ENCODE measurements at places on chromosomes 7 and 10.

GRCh38 chr10:22133749-22134624 is 83.8 kb downstream of the EBLN1 start:
- DNase-seq, result no peak

DNA sequence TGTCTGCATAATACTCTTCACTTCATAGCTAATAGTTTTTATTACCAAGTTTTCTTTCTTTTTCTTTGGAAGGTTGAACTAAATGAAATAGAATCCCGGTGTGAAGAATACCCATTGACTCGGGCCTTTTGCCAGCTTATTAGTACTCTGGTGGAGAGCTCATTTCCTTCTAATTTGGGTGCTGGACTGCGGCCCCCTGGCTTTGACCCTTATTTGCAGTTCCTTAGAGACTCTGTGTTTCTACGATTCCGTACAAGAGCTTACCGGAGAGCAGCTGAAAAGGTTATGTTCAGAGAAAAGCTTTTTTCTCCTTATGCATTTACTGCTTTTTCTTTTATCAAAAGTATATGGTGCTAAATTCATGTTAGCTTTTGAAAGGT is 40.2 kb downstream of the NUP205 start:
- no peak for DNase-seq

GRCh38 chr7:111855161-111855841 is 293.0 kb upstream of the IMMP2L start:
- DNase-seq, result no peak

DNA sequence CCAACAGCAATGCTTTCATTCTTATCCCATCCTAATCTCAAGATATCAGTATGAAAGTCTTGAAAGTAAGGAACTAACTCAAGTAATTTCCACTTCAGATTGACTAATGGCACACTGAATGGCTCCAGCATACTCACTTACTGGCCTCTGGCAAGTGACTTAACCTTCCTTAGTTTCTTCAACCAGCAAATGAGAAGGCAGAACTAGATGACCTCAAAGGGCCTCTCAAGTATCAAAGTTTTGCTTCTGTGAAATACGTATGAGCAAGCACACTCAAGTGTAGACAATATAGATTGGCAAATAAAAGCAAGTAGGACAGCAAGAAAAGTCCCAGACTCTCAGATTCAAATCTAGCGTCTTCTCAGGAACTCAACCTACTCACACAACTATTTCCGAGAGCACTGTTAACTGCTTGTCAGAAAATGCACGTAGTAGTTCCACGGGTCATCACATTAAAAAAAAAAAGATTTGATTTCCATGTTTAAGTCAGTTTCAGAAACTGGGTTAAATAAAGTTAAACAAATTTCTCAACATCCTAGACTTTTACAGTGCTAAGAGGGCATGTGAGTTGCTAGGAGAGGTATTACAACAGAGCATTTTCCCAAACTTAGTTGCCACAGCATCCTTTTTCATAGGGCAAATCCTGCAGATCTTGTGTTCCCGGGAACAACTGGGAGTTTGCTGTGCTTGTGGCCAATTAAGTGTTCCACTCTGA is 276.9 kb upstream of the KLF14 start:
- DNase-seq, result no peak

GRCh38 chr10:62972103-62972502 is 155.9 kb upstream of the EGR2 start:
- DNase-seq, result no peak

- no peak for DNase-seq
Measured at GRCh38 chr10:43117031-43117776, 21.0 kb upstream of the CSGALNACT2 start.

GRCh38 chr7:64685741-64686140 is 19.8 kb downstream of the ZNF107 start:
- no peak for DNase-seq

DNA sequence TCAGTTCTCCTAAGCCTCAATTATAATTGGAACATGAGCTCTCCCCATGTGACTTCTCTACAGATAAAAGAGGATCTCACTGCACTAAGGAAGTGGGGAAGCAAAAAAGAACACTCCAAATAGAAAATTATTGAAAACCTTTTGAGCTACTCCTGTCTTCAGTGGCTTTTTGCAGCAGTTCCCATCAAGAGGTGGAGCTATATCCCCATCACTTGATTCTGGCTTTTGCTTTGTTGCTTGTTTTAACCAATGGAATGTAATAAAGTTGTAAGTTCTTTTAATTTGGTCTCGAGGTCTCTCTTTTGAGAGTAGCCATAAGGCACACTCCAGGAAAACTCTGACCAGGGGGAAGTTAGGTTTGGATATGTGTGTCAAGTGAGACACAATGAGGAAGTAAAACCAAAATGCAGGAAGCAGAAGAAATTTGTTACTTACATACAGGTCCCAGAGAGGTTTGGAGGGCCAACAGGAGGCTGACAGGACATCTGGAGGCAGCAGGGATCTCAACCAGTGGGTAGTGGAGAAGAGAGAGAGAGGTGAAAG is 569.4 kb downstream of the HTR7 start:
- no peak for DNase-seq

DNA sequence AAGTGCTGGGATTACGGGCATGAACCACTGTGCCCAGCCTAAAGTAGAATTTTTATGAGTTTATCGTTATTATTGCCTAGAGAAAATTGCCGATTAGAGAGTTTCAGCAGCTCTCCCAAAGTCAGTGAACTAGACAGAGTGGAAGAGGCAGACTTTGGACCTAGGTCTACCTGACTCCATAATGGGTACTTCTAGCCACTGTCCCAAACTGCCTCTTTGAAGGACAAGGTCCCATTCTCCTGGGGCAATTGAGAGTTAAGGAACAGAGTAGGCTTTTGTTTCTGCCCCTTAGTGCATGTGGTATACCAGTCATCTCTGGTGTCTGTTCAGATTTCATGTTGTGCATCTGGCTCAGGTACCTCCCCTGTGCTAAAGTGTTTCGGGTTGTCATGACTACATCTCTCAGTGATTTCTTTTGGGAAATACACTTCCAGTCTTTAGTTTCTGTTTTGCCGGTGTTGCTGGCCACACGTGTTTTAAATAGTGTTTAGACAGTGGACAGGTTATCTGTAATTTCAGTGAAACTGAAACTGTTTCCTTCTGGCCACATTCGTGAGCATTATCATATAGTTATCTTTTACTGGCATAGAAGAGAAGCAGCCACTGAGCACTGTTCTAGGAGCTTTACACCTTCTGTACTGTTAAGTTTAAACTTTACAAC is 4.7 kb downstream of the TMEM236 start:
- no peak for DNase-seq

DNA sequence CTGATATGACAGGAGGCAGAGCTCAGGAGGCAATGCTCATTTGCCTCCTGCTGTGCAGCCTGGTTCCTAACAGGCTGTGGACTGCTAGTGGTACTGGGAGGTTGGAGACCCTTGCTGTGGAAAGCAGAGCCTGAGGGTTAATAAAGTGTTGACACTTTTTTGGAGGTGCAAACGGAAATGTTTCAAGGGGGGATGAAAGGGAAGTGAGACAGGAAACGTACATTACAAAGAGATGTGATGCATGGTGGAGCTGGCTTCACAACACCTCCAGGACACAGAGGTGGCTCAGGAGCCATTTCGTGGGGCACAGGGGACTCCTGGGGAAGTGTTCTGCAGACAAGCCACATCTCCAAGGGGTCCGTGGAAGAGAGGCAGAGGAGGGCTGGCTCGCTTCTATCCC is 137.6 kb upstream of the SVIL start:
- DNase-seq, result no peak

- DNase-seq, result no peak
Measured at GRCh38 chr7:32658034-32658433, 162.7 kb downstream of the AVL9 start.

DNA sequence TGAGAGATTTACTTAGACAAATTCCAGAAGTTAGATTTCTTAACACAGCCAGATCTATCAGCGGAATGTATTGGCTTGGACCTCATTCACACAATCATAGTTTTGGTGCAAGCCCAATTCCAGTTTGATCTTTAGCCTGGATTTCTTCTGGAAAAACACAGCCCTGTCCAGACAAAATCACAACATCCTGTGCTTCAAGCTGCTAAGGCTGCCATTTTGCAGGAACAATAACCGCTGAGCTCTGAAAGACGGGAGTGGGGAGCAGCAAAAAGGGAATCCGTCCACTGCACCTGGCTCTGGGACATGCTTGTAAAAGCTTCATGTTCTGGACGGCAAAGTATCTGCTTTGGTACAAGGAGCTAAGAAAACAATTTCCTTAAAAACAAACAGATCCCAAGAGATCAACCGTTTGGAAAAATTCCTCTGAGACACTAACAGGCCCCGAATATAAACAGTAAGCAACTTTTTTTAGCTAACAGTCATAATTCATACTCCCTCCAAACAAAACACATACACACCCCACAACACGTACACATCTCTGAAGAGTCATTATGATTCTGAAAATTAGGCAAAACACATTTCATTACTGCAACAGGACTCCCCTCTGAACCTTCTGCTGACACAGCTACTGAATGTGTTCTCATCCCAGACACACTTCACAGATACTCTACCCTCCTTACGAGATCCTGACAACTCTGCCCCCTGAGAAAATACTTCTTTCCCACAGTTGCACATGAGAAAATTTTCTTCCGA is 32.4 kb downstream of the ITIH5 start:
- no peak for DNase-seq

DNA sequence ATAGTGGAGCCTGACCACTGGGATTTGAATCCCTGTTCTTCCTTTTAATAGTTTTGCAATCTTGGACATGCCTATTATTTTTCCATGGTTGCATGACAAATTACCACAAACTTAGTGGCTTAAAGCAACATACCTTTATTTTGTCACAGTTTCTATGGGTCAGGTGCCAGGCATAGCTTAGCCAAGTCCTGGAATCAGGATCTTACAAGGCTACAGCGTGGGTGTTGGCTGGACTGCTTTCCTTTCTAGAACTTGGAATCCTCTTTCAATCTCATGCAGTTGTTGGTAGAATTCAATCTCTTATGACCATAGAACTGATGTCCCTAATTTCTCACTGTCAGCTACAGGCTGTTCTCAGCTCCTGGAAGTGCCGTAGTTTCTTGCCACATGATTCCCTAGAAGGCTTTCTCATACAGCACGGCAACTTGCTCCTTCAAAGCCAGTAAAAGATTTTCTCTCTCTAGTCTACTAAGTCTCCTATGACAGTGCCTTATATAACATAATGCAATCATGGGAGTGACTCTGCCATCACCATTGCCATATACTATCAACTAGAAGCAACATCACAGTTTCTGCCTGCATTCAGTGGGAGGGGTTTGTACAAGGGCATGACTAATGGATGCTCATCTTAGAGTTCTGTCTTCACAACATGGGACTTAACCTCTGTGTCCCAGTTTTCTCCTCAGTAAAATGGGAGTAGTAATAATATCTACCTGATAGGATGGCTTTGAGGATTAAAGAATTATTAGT is 243.4 kb upstream of the FZD1 start:
- DNase-seq, result no peak

DNA sequence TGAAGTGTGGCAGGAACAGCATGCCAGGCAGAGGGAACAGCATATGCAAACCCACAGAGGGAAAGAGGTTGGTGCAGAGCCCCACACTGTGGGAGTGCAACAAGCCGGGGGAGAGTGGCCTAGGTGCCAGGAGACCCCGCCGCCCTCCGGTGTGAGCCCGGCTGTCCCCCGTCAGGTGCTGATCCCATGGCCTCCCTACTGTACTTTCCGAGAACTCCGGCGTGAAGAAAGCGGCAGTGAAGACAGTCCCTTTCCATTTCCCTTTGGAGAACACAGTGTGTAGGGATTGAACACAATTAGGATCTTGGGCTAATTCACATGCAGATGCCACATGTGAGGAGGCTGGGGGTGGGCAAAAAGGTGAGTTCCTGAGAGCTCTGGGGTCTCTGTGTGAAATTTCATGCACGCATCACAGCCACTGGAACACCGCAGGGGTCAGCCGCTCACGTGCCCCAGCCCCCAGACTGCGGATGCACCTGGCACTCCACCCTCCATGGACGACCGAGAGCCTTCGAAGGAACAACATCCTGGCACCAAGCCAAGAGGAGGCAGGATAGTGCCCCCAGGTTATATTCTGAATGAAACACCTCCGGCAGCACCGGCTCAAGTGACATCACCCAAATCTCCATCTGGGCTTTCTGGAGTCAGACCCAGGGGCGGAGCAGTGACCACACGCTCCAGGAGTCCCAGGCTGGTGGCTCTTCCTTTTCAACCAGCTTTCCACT is 82.1 kb upstream of the PPP2R2D start:
- DNase-seq, result no peak

DNA sequence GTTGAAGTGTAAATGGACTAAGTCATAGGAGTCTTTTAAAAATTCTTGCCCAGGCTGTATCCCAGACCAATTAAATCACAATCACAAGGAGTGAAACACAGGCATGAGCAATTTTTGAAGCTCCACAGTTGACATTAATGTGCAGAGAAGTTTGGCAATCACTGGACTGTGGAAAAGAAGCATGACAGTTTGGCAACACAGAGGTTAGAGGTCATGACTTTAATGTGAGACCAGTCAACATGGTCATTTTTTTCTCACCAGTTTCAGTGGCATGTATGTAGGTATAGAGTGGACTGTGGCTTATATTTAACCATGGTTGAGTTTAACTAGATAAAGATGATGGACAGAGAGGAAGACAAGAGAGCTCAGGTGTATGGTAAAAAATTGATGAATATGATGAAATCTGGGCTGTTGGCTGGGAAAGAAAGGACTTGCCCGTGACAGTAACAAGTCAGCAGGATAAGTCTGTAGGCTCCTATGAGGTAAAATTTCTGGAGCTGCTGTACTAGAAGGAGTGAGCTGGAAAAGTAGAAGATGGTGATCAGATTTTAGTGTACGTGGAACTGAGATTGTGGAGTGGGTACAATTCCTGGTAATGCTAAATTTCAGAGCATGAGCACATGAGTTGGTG is 432.2 kb upstream of the GHITM start:
- no peak for DNase-seq

DNA sequence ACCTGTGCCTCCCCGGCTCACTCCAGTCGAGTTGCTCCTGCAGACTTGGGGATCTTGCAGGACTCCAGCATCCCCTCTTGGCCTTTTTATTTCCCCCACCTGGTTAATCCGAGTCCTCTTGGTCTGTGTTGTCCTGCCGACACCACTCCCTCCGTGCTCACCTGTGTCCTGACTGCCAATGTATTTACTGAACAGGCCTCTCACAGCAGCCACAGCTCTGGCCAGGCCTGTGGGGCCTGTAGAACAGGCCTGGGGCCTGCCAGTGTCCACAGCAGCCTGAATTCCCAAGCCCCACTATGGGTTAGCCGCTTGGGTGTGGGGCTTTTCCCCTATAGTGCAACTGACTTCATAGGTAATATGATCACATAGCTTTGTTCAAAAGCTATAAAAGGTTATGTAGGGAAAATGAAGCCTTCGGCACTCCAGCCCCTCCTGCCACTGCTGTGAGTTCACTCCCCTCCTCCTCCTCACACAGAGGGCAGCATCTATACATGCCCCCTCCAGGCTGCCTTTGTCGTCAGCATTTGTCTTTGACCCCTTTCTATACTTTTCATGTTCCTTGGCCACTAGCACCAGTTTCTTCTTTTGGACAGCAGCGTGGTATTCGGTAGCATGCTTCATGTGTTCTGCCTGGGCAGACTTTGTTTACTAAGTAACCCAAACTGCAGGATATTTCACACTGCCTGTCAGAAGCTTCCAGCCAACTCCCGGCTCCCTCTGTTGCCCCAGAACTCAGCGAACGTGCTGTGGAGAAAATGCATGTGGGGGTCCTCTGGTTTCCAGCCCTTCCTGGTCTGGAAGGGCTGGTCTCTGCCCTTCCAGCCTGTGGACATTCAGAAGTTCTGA is 46.1 kb downstream of the ZNF467 start:
- DNase-seq, result no peak

GRCh38 chr7:135160858-135161653 is 9.5 kb downstream of the CYREN start:
- DNase-seq, result no peak

Measured in cerebellar nuclear complex (tissue), 1 donor.